Kasumi-1 (cell line): ENCODE measurements at places on chromosomes 6 and 20.
A peak's percentile ranks its signal among the peaks of the same experiment; 100 is the strongest.

DNA sequence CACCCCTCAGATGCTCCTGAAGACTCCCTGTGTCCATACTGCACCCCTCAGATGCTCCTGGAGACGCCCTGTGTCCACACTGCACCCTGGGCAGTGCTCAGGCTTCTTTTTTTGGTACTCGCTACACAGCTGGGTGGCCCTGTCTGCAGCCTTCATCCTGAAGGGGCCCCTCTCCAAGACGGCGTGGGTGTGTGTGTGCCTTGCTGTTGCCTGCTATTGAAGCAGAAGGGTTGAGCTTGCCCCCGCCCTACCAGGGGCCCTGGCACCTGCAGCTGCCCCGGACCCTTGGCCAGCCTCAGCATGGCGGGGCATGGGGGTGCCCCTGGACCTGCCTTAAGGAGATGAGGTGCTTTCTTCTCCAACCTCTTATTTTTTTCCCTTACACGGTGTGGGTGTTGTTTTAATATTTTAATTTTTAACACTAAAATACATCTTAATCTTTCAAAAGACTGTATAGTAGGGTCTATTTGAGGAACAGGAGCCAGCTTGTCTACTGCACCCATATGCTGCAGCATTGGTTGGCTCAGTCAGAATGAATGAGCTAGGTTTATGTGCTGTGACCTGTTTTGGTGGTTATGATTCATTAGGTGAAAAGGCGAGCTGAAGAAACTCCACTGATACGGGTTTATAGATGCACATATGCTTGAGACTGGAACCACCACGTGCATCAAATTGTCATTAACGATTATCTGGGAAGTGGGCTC is 135.9 kb downstream of the AGPAT4 start:
- DNase-seq = no peak

GRCh38 chr20:50338479-50339391 is 148.1 kb downstream of the CEBPB start:
- peak; percentile 93 for DNase-seq

- peak; percentile 63 for DNase-seq
Observed at GRCh38 chr6:137975188-137975940, 108.3 kb downstream of the TNFAIP3 start.

GRCh38 chr6:11366183-11366933 is 133.9 kb upstream of the NEDD9 start:
- no peak for DNase-seq

- no peak for DNase-seq
Observed at GRCh38 chr20:32189691-32190615, 17.6 kb downstream of the PLAGL2 start.

DNA sequence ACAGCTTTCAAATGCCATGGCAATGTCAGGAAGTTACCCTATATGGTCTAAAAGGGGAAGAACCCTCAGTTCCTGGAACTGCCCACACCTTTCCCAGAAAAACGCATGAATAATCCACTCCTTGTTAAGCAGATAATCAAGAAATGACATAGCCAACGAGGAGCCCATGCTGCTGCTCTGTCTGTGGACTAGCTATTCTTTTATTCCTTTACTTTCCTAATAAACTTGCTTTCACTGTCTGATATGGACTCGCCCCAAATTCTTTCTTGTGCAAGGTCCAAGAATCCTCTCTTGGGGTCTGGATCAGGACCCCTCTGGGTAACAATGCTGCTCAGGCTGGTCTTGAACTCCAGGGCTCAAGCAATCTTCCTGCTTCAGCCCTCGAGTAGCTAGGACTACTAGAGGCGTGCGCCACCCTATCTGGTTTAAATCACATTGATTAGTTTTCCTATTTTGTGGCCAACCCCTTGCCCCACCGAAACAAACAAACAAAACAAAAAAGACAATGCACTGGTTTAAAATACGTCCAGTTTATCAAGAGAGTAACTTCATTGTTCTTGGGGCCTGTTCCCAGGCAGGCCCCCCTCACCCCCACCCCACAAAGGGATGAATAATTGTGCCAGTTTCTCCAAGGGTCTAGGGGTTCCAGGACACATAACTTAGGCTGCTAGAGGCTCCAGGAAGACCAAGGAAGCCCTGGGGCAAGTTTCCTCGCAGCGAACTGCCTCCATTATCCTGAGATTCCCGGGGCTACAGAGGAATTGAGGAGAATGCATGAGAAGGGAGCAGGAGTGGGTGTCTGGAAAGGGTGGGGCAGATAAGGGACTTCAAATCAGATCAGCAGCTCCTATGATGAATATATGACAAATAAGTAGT is 10.1 kb upstream of the AKAP12 start:
- DNase-seq = no peak
